RPMI8226 (cell line): ENCODE measurements at places on chromosomes 1 and 21.

GRCh38 chr1:155049651-155050559, 1.2 kb upstream of the ADAM15 start:
- DNase-seq: peak; percentile 46

GRCh38 chr1:17227358-17227915, 21.5 kb upstream of the PADI3 start:
- DNase-seq: no peak

- no peak for DNase-seq
These were observed 30.0 kb upstream of the RALGPS2 start for GRCh38 chr1:178694923-178695525.

GRCh38 chr1:151313501-151313900, 13.7 kb downstream of the PI4KB start:
- no peak for DNase-seq

- no peak for DNase-seq
These were observed 528.1 kb downstream of the KIF26B start for GRCh38 chr1:245682638-245683628.

DNA sequence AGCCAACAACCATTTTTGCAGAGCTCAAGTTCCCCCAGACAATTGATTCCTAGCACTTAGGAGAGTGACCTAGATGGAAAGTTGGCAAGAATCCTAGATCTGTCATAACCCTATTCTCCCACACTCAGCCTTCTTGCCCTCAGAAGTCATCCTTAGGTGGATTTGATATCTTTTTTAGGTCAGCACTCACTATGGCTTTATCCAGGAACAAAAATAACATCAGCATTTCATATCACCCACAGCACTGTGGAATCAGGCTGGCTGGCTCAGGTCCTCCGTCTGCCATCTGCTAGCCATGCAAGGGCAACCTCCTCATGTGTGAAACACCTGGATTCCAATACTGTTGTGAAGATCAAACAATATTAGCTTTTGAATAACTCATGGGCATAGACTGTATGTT, 6.0 kb downstream of the DPT start:
- no peak for DNase-seq
